ENCODE measurements at places on chromosomes 1 and 21.

GRCh38 chr1:232493869-232494268, 136.1 kb downstream of the SIPA1L2 start:
- DNase-seq, result no peak

DNA sequence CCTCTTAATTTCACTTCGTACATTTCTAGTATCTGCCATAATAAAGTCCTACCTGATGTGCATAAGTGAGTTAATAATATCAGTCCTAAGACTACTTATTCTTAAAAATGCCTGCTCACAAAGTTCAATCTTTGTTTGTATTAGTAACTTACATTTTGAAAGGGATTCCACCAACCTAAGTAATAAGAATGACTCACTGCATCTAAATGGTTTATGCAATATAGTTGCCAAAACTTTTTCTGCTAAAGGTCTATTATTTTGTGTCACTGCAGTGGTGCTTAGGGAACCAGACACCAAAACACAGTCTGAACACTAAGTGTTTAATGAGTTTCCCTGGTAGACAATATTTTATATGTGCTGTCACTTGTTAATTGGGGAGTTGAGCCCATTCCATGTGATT, 1.8 kb downstream of the ZNF669 start:
- DNase-seq, result no peak

GRCh38 chr1:32967888-32968568, 3.4 kb upstream of the RNF19B start:
- DNase-seq, result no peak

GRCh38 chr1:41775956-41776585, 142.7 kb downstream of the HIVEP3 start:
- no peak for DNase-seq

GRCh38 chr1:7376676-7377075, 394.4 kb upstream of the VAMP3 start:
- DNase-seq, result no peak

DNA sequence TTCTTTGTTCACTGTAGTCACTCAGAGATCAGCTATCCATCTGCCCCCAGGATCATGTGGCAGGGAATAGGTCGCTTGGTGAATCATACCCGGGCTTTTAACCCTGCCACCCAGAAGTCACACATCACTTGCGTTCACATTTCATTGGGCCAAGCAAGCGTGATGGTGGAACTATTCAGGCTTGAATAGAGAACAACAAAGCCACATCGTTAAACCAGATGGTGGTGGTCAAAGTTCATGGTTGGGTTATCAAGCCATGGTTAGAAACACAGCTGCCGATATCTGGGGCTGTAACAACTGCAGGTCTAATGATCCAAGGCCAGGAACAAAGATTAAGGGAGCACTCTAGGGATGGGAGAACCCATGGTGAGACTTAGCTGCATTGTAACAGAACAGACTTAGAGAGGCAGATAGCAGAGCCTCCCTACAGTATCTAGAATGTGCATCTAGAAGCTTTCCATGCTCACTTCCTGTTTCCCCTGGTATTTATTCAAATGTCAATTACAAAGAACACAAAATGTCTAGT, 40.0 kb upstream of the PTPRC start:
- DNase-seq, result no peak

DNA sequence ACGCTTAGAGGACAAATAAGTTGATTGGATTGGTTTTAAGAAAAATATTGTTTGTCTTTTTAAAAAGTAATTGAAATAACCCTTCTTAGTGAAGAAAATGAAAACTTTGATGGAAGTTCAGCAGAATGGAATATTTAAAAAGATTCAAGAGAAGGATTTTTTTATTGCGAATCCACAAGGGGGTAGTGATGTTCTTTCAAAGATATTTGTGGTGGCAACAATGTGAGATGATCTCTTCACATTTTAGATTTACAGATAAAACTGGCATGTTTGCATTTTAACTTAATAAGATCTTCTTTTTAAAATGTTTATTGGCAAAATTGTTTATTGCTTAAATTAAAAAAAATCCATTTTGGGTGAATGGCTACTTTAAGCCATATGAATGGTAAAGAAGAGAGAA, 8.9 kb downstream of the CAMTA1 start:
- peak; percentile 36 for DNase-seq

- DNase-seq, result no peak
Observed at GRCh38 chr1:25875856-25876692, 566 bp upstream of the PAQR7 start.

Measured in stromal cell of bone marrow (primary cell).